Fibroblast of lung (primary cell): ENCODE measurements at places on chromosomes 12 and 14. TPM values are rescaled to one million over a fixed set of nuclear protein-coding genes. Genes with fewer than 3 reads are reported as not detected.

SRGAP1 gene
- total RNA-seq: 17.5 and 30.2 TPM in 2 replicates

TM7SF3 gene
- total RNA-seq: 92.2 and 156 TPM in 2 replicates

EIF5 gene
- 158 and 185 TPM in 2 replicates for total RNA-seq

HOXC12 gene
- not detected in 2 replicates for total RNA-seq

RHOJ gene
- total RNA-seq: 1.2 and 4.1 TPM in 2 replicates

DTD2 gene
- total RNA-seq: 34.7 and 40.8 TPM in 2 replicates

RGS6 gene
- not detected in 2 replicates for total RNA-seq

MMP17 gene
- 10.8 and 13.5 TPM in 2 replicates for total RNA-seq

WSCD2 gene
- total RNA-seq: under 0.01 TPM in 1 of 2 replicates, not detected in the other

OAS2 gene
- 2.3 and 3.1 TPM in 2 replicates for total RNA-seq

EFS gene
- 8.5 and 12.2 TPM in 2 replicates for total RNA-seq

HPD gene
- 0.17 and 0.26 TPM in 2 replicates for total RNA-seq

TOMM20L gene
- total RNA-seq: not detected in 2 replicates

RNFT2 gene
- total RNA-seq: 2.3 and 3.1 TPM in 2 replicates

SRP54 gene
- 57.8 and 71.5 TPM in 2 replicates for total RNA-seq

GALNT16 gene
- total RNA-seq: 8.5 and 9.6 TPM in 2 replicates

SOX5 gene
- 16.4 and 32.0 TPM in 2 replicates for total RNA-seq

PRMT5 gene
- 50.3 and 54.8 TPM in 2 replicates for total RNA-seq

CD4 gene
- 14.4 and 27.2 TPM in 2 replicates for total RNA-seq

SPATA7 gene
- total RNA-seq: 22.1 and 26.4 TPM in 2 replicates

RTL1 gene
- not detected in 2 replicates for total RNA-seq

KIF26A gene
- total RNA-seq: under 0.01 and 2.0 TPM in 2 replicates

CLEC4A gene
- 0.26 and 0.33 TPM in 2 replicates for total RNA-seq

TAS2R50 gene
- 1.3 and 2.3 TPM in 2 replicates for total RNA-seq

RACGAP1 gene
- total RNA-seq: 15.2 and 38.1 TPM in 2 replicates

SYNJ2BP gene
- 14.4 and 15.4 TPM in 2 replicates for total RNA-seq
